CD4-positive, alpha-beta T cell treated with Interleukin-10 for 1 hour (primary cell): ENCODE measurements at places on chromosomes 7 and 10.

- DNase-seq, result no peak
Observed at GRCh38 chr10:35927990-35928488, 285.9 kb upstream of the FZD8 start.

GRCh38 chr10:69572159-69573055 lies 815 bp downstream of the NEUROG3 start:
- DNase-seq, result peak; percentile 4

DNA sequence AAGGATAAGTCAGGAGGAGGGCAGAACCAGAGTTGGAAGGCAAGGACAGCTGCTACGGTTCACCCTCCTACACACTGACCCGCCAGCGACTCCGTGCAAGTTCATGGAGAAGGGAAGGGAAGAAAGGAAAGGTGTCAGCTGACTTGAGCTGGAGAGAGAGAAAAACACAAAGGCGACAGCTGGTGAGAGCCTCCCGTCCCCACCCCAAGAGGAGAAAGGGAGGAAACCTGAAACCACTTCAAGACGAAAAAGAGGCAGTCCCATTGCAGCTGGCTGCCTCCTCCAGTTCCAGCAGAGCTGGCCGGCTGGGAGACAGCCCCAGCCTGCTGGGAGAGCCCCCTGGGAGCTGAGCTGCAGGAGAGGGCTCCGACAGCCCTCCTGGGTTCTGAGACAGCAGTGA lies 75.2 kb downstream of the PARD3 start:
- no peak for DNase-seq

DNA sequence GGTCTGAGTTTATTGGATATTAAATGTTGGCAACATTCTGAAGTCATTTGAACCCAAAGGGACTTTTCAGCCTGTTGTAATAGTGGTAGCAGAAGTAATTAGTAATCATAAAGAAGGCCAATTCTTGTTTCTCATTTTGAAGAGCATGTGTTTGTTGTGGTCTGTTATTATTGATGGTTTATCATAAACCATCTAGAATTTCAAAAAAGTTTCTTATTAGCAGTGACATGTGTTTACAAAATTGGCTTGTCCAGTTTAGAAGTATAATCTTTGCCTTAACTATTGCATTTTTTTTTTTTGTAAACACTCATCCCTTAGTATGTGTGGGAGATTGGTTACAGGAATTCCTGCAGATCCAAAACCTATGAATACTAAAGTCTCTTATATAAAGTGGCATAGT lies 177.8 kb downstream of the BBS9 start:
- no peak for DNase-seq

GRCh38 chr7:80412842-80413241 lies 99.0 kb downstream of the GNAT3 start:
- no peak for DNase-seq

DNA sequence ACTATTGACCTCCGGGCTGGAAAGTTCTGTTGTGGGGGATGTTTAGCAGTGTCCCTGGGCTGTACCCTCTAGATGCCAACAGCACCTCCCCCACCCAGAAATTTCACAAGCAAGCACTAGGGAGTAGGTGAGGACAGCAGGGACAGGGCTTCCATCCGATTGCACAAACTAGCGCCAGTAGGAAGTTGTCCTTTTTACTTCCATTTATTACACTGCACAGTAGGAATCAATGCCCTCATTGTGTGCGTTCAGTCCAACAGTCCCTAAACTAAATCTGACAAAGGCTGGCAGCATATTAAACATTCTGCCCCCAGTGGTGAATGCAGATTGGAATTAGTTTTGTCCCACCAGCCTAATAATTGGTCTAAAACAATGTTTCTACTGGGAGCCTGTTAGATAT lies 6.4 kb upstream of the SOSTDC1 start:
- DNase-seq, result no peak

DNA sequence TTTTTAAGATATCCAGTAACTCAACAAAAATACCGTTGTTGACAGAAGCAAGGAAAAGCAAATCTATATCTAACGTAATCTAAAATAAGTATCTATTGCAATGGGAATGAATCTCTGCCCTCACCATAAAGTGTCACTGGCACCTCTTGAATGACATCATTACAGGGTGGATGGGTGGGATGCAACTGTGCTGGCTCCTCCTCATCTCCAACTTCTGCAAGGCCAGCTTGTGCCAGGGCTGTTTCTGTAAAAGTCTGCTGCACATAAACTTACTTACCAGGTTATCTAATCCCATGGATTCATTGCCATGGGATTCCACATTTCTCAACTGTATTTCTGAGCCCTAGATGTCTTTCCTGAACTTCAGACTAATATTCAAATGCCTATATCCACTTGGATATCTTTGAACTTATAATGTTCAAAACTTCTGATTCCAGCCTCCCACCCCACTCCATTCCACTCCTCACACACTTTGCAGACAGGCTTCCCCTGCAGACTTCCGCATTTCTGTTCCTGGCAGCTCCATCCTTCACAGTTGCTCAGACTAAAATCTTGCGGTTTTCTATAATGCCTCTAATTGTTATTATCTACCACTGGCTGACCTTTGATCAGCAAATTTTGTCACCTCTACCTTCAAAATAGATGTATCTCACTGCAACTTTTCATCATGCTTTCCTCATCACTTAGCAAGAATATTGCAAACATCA lies 10.7 kb downstream of the FGL2 start:
- DNase-seq, result no peak

- DNase-seq, result peak; percentile 33
Observed at GRCh38 chr10:22986771-22987542, 59.1 kb downstream of the ARMC3 start.

DNA sequence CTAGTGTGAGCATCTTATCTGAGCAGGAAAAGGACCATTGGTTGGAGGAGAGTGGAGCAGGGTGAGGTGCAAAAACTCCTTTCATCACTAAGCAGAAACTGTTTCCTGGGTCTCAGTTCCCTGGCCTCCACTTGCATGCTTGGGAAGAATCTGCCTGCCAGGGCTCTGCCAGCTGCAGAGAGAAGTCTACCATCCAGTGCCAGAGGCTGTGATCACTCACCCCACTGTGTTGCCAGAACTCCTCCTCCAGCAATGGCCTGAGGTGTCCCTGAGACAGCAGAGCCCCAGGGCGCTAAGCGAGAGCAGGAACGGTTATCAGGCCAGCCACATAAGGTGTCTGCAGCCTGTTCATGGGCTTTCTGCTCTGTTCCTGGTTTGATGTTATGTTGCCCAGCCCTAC lies 991.4 kb downstream of the CCSER2 start:
- no peak for DNase-seq

GRCh38 chr10:82932451-82932850 lies 1057.5 kb downstream of the NRG3 start:
- no peak for DNase-seq

GRCh38 chr7:98722402-98722801 lies 105.3 kb downstream of the NPTX2 start:
- no peak for DNase-seq

- DNase-seq, result no peak
Observed at GRCh38 chr7:155998766-155999630, 186.7 kb upstream of the SHH start.

GRCh38 chr7:28172958-28173357 lies 7.6 kb downstream of the JAZF1 start:
- DNase-seq, result no peak

GRCh38 chr10:64109926-64110495 lies 588.8 kb downstream of the REEP3 start:
- DNase-seq, result no peak

- no peak for DNase-seq
Observed at GRCh38 chr7:107109955-107110354, 58.8 kb upstream of the HBP1 start.

- no peak for DNase-seq
Observed at GRCh38 chr7:137882806-137883205, 36.0 kb upstream of the DGKI start.

DNA sequence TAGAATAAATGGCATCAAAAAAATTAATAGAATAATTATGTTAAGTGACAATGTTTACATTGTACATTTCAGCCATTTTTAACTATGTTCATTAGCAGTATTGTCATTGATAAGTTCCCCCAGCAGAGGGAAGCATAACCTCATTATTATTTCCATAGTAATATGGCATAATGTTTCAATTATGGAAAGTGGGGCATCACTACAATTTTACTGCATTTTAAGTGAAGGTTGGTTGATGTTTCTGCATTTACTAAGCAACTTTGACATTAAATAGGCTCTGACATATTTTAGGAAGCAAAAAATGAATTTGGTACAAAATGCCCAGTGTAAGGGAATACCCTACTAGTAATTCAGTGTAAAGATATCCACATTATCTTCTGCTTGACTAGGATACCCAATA lies 218.3 kb downstream of the SEMA3A start:
- peak; percentile 40 for DNase-seq

- no peak for DNase-seq
Observed at GRCh38 chr7:111895049-111895448, 311.1 kb downstream of the DOCK4 start.

- no peak for DNase-seq
Observed at GRCh38 chr10:58438340-58438871, 53.2 kb downstream of the TFAM start.

DNA sequence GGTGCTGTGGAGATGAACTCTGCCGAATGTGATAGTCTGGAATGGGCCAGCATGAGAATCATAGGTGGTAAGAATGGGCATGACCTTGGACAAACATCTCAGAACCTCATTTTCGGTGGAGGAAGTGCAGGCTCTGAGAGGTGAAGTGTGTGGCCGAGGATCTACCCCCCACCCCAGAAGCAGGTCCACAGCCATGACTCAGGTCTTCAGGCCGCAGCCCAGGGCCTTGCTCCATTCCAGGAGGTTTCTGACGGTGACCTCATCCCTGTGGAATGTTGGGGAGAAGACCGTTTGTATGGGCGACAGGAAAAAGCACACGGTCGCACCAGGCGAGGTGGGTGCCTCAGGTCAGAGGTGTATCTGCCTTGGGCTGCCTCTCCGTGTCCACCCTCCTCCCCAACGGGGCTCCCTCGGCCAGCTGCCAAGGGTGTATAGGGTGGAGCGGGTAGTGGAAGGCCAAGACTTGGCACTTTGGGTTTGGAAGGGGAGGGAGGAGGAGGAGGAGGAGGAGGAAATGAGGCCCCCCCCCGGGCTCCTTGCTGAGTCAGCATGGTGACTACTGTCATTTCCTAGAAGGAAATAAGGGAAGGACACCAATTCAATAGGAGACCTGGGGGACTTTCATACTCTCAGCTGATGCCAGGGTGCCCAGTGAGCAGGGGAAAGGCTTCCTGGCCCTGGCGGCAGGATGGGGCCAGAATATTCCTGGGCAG lies 168.0 kb upstream of the RHEB start:
- DNase-seq, result no peak

DNA sequence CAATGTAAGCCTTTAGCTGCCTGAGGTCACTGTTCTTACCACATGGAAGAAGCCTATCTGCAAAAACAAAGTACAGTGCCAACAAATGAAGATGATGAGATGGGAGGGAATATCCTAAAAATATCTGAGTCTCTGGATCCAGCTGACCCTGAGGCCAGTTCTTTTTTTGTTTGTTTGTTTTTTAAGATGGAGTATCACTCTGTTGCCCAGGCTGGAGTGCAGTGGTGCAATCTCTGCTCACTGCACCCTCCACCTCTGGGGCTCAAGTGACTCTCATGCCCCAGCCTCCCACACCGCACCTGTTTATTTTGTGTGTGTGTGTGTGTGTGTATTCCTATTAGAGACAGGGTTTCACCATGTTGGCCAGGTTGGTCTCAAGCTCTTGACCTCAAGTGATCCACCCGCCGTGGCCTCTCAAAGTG lies 44.9 kb downstream of the HYCC1 start:
- no peak for DNase-seq

- no peak for DNase-seq
Observed at GRCh38 chr7:82623812-82624211, 180.2 kb upstream of the CACNA2D1 start.

- no peak for DNase-seq
Observed at GRCh38 chr7:22630069-22630468, 96.9 kb upstream of the IL6 start.

GRCh38 chr7:49422564-49422963 lies 350.9 kb upstream of the VWC2 start:
- no peak for DNase-seq

GRCh38 chr10:105398202-105398601 lies 757.1 kb downstream of the SORCS3 start:
- no peak for DNase-seq

GRCh38 chr10:44053391-44053790 lies 331.5 kb downstream of the CXCL12 start:
- no peak for DNase-seq

GRCh38 chr7:897771-898376 lies 21.5 kb downstream of the GET4 start:
- DNase-seq, result no peak
